ENCODE measurements at places on chromosomes 7 and 10. TPM values are rescaled to one million over a fixed set of nuclear protein-coding genes. Genes with fewer than 3 reads are reported as not detected.

GDF2 gene
- total RNA-seq = not detected

PLAC9 gene
- 25.1 TPM for total RNA-seq

ABHD11 gene
- total RNA-seq = 33.9 TPM

CLCN1 gene
- total RNA-seq = 0.11 TPM

PSPH gene
- total RNA-seq = 19.9 TPM

PRKAR2B gene
- 7.8 TPM for total RNA-seq

COMMD3 gene
- total RNA-seq = 57.3 TPM

NUTM2A gene
- total RNA-seq = 3.1 TPM

CDNF gene
- total RNA-seq = 2.2 TPM

ADRB1 gene
- 0.18 TPM for total RNA-seq

KLHL7 gene
- total RNA-seq = 44.0 TPM

MAP3K8 gene
- total RNA-seq = 29.0 TPM

SPDYE16 gene
- total RNA-seq = 0.34 TPM

NUPR2 gene
- not detected for total RNA-seq

OR13A1 gene
- total RNA-seq = 0.35 TPM

BAIAP2L1 gene
- total RNA-seq = 31.0 TPM

OR6B1 gene
- not detected for total RNA-seq

NME8 gene
- total RNA-seq = 0.86 TPM

COBL gene
- 0.66 TPM for total RNA-seq

AMZ1 gene
- total RNA-seq = 0.13 TPM

SEC24C gene
- total RNA-seq = 77.6 TPM

APBB1IP gene
- total RNA-seq = not detected

PLEKHS1 gene
- total RNA-seq = not detected

C7orf57 gene
- not detected for total RNA-seq

C10orf53 gene
- total RNA-seq = not detected

LIPF gene
- not detected for total RNA-seq

PIP gene
- total RNA-seq = not detected

YAE1 gene
- 30.9 TPM for total RNA-seq

ZNF425 gene
- 7.3 TPM for total RNA-seq

LRMDA gene
- total RNA-seq = 3.3 TPM

TAS2R3 gene
- 5.6 TPM for total RNA-seq

C10orf62 gene
- total RNA-seq = not detected

CCDC146 gene
- total RNA-seq = 12.1 TPM

PDK4 gene
- total RNA-seq = 1.1 TPM

ADAP1 gene
- total RNA-seq = 4.0 TPM

PRPS1L1 gene
- total RNA-seq = not detected

ADAM12 gene
- total RNA-seq = 13.3 TPM

FAM25C gene
- total RNA-seq = not detected

HMX3 gene
- total RNA-seq = not detected

MCM10 gene
- total RNA-seq = 12.5 TPM

WDR86 gene
- 274 TPM for total RNA-seq

CALML3 gene
- 0.07 TPM for total RNA-seq

ZNF485 gene
- 6.7 TPM for total RNA-seq

EPHA1 gene
- 23.2 TPM for total RNA-seq

VAX1 gene
- total RNA-seq = not detected

CH25H gene
- total RNA-seq = not detected

VGF gene
- total RNA-seq = 0.36 TPM

CUTC gene
- total RNA-seq = 10.4 TPM

CALHM3 gene
- not detected for total RNA-seq

ADARB2 gene
- 0.32 TPM for total RNA-seq

SPDYE2B gene
- not detected for total RNA-seq

Measured in mesothelial cell of epicardium (in vitro differentiated cells).